ENCODE measurements at places on chromosomes 5 and 9.

- H3K27me3 ChIP-seq = no peaks in the 10 kb centered on the region
- H3K4me1 ChIP-seq = no peaks in the 10 kb centered on the region
- no peak overlapping the region for H3K27ac ChIP-seq
- H3K4me3 ChIP-seq = no peak overlapping the region
Observed at GRCh38 chr9:73080110-73080694, 71.5 kb upstream of the ANXA1 start.

GRCh38 chr5:14882658-14883580 lies 11.3 kb upstream of the ANKH start:
- no peaks in the 10 kb centered on the region for H3K27me3 ChIP-seq
- H3K4me3 ChIP-seq = no peak overlapping the region
- no peaks in the 10 kb centered on the region for H3K4me1 ChIP-seq
- H3K27ac ChIP-seq = no peak overlapping the region

GRCh38 chr5:54063817-54064216 lies 246.6 kb downstream of the ARL15 start:
- no peak overlapping the region for H3K4me3 ChIP-seq
- DNase-seq = no peak
- H3K4me1 ChIP-seq = no peaks in the 10 kb centered on the region
- no peak overlapping the region for H3K27ac ChIP-seq

DNA sequence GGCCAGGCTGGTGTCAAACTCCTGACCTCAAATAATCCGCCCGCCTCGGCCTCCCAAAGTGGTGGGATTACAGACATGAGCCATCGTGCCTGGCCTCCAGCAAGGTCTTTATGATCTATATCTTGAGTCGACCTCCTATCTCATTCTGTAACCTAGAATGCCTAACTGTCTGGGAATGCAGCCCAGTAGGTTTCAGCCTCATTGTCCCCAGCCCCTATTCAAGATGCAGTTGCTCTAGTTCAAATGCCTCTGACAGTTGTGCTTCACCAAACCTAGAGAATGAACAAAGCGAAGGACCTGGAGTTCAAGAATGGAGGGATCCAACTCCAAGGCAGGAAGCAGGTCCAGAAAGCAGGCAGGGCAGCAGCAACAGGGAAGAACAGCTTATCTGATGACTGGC lies 30.8 kb downstream of the GLRX start:
- no peak for DNase-seq
- no peaks in the 10 kb centered on the region for H3K36me3 ChIP-seq
- H3K27me3 ChIP-seq = no peaks in the 10 kb centered on the region
- peaks cover 5% of the 10 kb centered on the region for H3K4me1 ChIP-seq
- H3K4me3 ChIP-seq = no peak overlapping the region

- H3K4me1 ChIP-seq = no peaks in the 10 kb centered on the region
- H3K36me3 ChIP-seq = peaks cover 6% of the 10 kb centered on the region
- DNase-seq = no peak
- no peak overlapping the region for H3K4me3 ChIP-seq
- H3K27ac ChIP-seq = no peak overlapping the region
Observed at GRCh38 chr9:104104360-104104759, 10.3 kb downstream of the SMC2 start.

- H3K4me1 ChIP-seq = no peaks in the 10 kb centered on the region
- no peaks in the 10 kb centered on the region for H3K27me3 ChIP-seq
- no peak overlapping the region for H3K27ac ChIP-seq
- no peak overlapping the region for H3K4me3 ChIP-seq
- H3K36me3 ChIP-seq = no peaks in the 10 kb centered on the region
Observed at GRCh38 chr5:165616490-165617405, 2111.3 kb downstream of the MAT2B start.

GRCh38 chr5:69432412-69433206 lies 17.7 kb downstream of the MARVELD2 start:
- H3K4me1 ChIP-seq = no peaks in the 10 kb centered on the region
- DNase-seq = peak; percentile 8
- H3K27ac ChIP-seq = no peak overlapping the region
- no peaks in the 10 kb centered on the region for H3K36me3 ChIP-seq
